Natural killer cell treated with Interleukin-12 subunit alpha and Interleukin-12 subunit beta and Interleukin-15 and Interleukin-18, amount 100 ng/mL, for 72 hours (primary cell): ENCODE measurements at places on chromosomes 11 and 22. TPM values are rescaled to one million over a fixed set of nuclear protein-coding genes. Genes with fewer than 3 reads are reported as not detected.

DNA sequence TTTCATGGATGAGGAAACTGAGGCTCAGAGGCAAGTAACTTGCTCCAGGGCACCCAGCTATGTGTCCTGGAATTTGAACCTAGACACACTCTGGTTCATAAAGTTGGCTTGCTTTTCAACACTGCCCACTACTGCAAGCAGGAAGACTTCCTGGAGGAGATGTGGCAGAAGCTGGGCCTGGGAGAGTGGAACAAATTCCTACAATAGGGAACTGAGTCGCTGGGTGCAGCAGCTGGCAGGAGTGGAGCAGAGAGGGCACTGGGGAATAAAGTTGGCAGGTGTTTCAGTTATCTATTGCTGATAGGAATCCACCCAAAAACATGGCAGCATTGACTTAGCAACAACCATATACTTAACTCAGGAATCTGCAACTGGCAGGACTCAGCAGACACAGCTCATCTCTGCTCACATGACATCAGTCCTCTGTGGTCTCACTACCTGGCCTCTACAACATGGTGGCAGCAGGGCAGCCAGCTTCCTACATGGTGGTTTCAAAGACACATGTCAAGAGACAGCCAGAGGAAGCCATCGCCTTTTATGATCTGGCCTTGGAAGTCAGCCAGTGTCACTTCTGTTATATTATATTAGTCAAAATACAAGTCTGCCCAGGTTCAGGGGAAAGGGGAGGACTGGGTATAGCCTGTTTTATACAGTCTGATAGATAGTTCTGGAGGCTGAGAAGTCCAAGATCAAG lies 10.6 kb upstream of the CARD10 start:
- DNase-seq = no peak

- no peak for DNase-seq
These were observed 9.8 kb upstream of the FAM111B start for GRCh38 chr11:59097113-59097708.

GRCh38 chr22:46171940-46172339 lies 21.6 kb downstream of the PPARA start:
- no peak for DNase-seq

DNA sequence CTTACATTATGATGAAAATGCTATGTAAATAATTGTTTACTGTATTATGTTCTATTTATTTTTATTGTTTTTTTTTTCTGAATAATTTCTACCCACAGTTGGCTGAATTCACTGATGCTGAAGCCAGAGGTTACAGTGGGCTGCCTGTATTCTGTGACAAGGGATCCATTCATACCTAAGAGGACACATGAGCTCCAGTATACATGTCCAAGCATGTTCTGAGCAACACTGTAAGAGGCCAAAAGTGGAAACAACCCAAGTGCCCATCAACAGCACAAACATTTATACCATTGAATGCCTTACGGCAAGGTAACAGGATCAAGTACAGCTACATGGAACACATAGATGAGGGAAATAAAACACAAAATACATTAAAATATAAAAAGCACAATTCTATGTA lies 1.4 kb upstream of the SRSF8 start:
- no peak for DNase-seq

GRCh38 chr22:30267382-30268302 lies 991 bp upstream of the OSM start:
- no peak for DNase-seq

DNA sequence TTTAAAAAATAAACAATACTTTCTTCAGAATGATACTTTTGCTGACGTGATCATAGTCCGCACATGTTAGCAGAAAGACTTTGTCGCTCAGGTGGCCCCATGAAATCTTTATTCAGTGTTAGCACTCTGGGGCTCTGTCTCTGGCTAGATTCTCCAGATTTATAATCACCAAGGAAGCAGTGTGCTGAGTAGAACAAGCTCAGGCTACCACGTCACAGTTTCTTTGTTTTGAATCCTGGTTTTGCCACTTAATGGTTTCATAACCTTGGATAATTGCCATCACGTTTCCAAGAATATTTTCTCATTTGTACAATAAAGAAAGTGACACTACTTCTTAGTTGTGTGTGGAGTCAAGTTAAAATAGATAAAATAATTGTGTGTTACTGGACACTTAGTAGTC lies 3.9 kb upstream of the MUC15 start:
- no peak for DNase-seq

DNA sequence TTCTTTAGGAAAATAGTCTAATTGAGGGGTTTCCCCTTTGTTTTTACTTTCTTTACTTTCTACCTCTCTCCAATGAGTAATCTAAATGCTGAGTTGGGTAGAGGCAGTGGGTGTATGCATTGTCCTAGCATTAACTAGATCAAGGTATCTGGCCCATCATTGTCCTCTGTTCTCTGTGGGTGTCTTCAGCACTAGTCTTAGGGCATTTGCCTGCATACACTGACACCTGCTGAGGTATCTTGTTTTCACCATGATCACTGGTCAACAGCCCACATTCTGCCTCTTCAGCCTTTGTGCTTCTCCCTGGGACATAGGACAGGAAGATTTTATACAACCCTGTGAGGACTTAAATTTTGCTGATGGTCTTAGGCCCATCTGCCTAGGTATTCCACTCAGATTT lies 371.1 kb downstream of the RAB38 start:
- DNase-seq = no peak

- no peak for DNase-seq
These were observed 14.6 kb upstream of the NAP1L4 start for GRCh38 chr11:3006505-3007260.

GRCh38 chr11:28770806-28771205 lies 662.6 kb downstream of the METTL15 start:
- DNase-seq = no peak

GRCh38 chr11:61901397-61901796 lies 10.1 kb upstream of the FADS3 start:
- DNase-seq = no peak

- DNase-seq = no peak
These were observed 566 bp downstream of the DDB1 start for GRCh38 chr11:61332281-61332796.

- DNase-seq = no peak
These were observed 1014.1 kb downstream of the LRRC4C start for GRCh38 chr11:40445391-40445790.

DNA sequence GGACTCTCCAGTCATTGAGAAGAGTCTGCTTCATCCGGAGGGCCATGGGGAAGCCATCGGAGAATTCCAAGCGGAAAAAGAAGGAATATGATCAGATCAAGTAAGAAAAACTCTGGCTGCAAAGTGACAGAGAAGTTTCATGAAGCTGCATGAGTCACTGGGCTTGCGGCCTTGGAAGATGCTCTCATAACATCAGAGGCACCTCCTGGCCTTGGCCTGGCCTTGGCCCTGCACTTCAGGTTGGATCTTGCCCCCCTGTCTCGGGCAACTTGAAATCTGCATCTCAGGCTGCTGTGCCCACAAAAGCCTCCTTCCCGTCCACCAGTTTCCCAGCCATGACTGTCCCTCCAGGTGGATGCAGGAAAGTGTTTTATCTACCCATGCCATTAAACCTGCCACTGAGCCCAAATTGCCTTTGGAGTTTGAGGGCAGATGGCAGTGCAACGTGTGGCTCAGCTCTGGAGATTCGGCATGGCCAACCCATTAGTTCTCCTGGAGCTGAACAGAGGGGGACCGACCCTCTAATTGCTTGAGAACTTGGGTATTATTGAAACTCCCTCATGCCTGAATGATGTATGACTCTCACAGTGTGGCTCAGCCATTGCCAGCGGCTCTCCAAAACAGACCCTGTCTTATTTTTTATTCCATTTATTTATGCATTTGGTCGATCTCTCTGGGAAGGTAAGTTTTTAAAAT lies 66.7 kb downstream of the SEZ6L start:
- DNase-seq = no peak

DNA sequence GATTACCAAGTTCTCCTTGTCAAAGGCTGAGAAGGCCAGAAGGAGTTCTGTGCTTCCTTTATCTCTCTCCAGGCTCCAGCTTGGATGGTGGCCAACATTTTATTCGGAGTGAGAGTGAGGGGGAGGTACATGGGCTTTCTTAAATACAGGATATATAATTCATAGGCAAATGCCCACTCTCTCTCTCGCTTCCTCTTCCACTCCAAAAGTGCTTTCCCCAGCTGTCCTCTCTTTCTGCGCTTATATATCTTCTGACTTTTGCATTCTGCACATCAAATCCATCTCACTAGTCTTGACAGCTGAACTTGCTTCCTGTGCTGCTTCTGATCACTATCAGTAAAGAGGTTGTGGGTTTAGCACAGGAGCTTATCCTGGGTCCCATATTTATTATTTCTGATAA lies 125.4 kb upstream of the ARHGAP20 start:
- DNase-seq = no peak

GGT1 gene
- 13.7 TPM for total RNA-seq

FREY1 gene
- 4.9 TPM for total RNA-seq

TYR gene
- total RNA-seq = not detected

APOL4 gene
- total RNA-seq = 1.5 TPM
